ENCODE measurements at places on chromosomes 2 and 18.

GRCh38 chr2:123362671-123363440, 662.2 kb upstream of the CNTNAP5 start:
- no peak for DNase-seq

DNA sequence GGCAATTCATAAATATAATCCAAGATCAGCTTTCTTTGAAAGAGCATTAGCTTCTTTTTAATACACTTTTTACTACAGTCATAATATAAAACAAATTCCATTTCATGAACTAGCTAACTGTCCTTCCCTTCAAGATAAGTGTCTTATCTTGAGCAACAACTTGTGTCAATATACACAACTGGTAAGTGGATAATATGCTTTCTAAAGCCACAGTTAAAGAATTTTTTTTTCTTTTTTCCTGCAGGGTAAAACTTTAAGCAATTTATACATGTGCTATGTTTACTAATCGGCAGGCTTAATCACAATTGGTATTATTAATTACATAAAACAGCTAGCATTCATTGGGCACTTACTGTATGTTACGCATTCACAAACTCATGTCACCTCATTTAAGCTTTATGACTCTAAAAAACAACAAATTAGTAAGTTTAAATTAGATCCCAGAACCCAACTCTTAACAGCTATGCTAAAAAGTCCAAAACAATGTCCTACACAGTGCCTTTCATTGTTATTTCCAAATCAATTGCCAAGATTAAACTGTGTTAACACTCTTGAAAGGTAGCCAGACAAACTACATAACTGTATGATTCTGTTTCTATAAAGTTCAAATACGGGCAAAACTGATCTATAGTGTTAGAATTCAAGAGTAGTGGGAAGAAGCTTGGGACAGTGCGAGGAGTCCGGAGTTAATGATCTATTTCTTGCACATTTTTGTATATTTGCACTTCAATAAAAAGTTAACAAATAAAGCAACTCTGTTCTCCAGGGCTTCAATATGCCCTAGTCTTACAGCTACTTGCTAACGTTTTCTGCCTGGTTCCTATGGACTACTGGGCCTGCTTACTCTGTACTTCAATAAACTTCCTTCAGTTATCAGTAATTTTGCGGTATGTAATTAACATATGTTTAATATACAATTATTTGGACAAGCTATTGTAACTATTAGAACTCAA, 6.0 kb downstream of the TXNL1 start:
- DNase-seq = no peak

GRCh38 chr2:54083445-54083844, 32.0 kb upstream of the ACYP2 start:
- no peak for DNase-seq

- DNase-seq = no peak
Observed at GRCh38 chr2:128726911-128727310, 408.2 kb upstream of the HS6ST1 start.

- DNase-seq = no peak
Observed at GRCh38 chr18:297936-298335, 30.1 kb upstream of the THOC1 start.

- DNase-seq = no peak
Observed at GRCh38 chr18:67001052-67001451, 397.2 kb upstream of the CDH19 start.

DNA sequence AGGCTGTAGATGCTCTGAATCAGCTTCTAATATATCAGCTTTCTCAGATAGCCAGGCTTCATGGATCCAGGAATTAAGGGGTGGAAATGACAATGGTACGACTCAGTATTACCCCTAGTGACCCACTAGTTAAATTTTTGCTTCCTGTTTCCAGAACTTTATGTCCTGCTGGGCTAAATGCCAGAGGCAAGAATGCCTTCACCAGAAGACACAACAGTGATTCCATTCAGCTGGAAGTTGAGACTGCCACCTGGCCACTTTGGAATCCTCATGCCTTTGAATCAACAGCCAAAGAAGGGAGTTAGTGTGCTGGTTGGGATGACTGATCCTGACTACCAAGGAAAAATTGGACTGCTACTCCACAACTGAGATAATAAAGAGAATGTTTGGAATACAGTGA, 239.1 kb downstream of the ASXL3 start:
- no peak for DNase-seq

GRCh38 chr2:86038291-86039081, 67.2 kb downstream of the POLR1A start:
- peak; percentile 93 for DNase-seq

DNA sequence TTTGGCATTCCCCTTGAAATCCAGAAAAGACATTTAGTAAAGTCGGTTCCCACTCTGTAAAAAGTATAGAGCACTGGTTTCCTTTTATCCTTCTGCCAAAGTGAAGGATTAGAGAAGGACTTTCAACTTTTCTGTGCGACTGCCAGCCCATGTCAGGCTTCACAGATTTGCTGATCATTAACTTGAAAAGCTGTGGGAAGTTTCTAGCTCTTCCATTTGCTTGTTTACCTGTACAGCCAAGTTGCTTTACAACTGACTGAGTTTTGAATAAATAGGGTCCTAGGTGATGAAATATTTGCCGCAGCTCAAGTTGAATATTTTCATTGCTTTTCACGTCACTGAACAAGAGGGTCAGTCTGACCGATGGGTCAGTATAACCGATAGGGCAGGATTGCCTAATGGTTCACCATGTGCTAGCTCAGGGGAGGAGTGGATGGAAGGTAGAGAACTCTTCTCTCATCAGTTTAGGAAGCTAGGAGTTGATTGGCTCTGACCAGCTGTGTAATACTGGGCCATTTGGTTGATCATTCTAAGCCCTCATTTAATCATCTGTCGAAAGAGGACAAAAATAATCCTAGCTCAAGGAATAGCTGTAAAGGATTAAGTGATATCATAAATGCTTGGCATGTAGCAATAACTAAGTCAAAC, 30.4 kb downstream of the UPP2 start:
- DNase-seq = no peak

DNA sequence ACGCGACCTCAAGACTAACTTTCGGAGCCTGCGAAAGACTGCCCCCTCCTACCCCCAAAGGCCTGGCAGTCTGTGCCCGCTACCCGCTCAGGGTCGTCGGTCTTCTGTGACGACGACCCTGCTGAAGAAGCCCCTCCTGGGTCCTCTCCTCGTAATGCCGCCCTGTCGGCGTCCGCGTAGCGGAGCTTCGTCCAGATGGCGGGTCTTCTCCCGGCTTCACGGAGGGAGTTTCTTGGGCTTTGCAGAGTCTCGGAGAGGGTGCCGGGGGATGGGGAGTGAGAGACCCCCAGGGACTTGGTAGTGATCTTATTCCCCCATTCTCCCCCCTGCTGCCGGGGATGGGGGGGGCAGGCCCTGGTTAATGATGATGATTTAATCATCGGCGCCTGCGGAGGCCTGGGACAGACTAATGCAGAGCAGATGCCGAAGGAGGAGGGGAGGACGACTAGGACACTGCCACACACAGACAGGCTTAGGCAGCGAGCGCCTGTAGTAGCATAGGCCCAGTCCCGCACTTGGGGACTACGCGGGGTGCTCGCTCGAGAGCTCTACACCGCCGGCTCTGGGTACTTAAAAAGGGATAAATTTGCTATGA, 528 bp upstream of the PCGF1 start:
- no peak for DNase-seq

- DNase-seq = no peak
Observed at GRCh38 chr2:99880148-99880963, 262.0 kb downstream of the AFF3 start.

- DNase-seq = no peak
Observed at GRCh38 chr18:23177433-23178072, 42.3 kb downstream of the CABLES1 start.

GRCh38 chr2:201685156-201685555, 13.3 kb downstream of the MPP4 start:
- DNase-seq = no peak

GRCh38 chr18:2442006-2442405, 129.3 kb downstream of the METTL4 start:
- DNase-seq = no peak

- DNase-seq = no peak
Observed at GRCh38 chr2:230823264-230823964, 41.3 kb upstream of the ITM2C start.

DNA sequence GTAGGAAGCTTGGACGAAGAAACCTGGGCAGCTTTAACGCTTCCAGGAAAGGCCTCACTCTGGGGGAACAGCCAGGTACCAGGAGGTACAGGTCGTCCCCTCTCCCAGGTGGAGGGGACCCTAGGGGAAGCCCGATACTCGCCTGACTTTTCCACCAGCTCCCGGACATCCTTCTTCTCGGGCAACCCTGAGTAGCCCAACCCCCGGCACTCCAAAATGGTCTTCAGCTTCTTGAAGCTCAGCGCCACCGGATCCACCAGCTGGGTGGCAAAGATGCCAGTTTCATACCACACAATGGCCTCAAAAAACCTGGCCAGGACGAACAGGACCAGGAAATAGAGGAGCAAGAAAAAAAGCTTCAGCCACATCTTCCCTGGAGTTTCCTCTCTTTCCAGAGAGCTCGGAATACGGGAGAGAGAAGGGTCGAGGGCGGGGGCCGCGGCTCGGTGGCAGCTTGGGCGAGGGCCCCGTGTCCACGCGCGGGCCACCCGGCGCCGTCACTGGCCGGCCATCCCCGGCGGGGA, 1.1 kb downstream of the RNF103 start:
- DNase-seq = peak; percentile 29

GRCh38 chr2:16395601-16396000, 270.0 kb downstream of the CYRIA start:
- DNase-seq = no peak

DNA sequence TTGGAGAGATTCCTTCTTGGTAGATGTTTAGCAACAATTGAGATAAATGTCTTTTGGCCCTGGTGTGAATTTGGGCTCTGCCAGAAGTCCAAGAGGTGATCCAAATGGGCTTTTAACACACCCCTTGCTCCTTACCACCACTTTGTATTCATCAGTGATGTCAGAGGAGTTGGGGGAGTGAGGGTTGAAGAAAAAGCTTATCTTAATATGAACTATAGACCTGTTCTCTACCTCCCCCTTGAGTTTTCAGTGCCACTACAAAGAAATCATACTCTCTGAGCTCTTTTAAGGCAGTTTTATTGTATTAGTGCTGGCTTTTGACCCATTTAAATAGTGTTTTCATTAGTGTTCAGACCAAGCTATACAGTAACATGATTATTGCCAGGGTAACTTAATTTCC, 229.1 kb downstream of the PHLPP1 start:
- DNase-seq = no peak

- DNase-seq = no peak
Observed at GRCh38 chr2:80548469-80548868, 243.9 kb upstream of the LRRTM1 start.

- peak; percentile 23 for DNase-seq
Observed at GRCh38 chr2:233221378-233222063, 30.0 kb upstream of the ATG16L1 start.

DNA sequence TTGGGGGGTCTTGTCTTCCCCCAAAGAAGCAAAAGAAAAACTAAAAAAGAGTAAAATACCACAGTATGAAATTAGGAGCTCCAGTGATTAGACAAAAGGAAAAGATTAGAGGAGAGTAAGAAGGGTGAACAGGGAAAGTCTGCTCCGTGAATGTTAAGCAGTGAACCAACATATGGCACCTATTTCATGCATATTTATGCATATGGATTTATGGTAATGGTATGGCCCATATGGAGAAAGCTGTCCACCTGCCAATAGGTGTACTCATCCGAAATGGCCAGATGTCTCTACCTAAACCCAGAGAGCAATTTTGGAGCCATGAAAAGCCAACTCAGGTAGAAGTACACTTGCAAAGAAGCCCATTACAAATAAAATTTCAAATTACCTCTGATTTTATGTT, 404.0 kb upstream of the RAB6C start:
- no peak for DNase-seq

- no peak for DNase-seq
Observed at GRCh38 chr2:213068676-213069359, 82.6 kb downstream of the IKZF2 start.

DNA sequence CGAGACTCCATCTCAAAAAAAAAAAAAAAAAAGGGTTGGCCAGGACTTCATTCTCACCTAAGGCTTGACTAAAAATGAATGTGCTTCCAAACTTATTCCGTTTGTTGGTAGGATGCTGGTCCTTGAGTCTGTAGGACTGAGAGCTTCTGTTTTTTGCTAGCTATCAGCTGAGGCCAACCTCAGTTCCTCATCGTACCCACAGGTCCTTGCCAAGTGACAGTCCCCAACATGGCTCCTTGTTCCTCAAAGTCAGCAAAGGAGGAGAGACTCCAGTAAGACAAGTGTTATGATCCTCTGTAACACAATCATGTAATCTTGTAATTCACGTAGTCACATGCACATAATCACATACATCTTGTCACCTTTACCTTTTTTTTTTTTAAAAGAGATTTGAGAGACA, 37.0 kb downstream of the HAUS1 start:
- DNase-seq = peak; percentile 7

DNA sequence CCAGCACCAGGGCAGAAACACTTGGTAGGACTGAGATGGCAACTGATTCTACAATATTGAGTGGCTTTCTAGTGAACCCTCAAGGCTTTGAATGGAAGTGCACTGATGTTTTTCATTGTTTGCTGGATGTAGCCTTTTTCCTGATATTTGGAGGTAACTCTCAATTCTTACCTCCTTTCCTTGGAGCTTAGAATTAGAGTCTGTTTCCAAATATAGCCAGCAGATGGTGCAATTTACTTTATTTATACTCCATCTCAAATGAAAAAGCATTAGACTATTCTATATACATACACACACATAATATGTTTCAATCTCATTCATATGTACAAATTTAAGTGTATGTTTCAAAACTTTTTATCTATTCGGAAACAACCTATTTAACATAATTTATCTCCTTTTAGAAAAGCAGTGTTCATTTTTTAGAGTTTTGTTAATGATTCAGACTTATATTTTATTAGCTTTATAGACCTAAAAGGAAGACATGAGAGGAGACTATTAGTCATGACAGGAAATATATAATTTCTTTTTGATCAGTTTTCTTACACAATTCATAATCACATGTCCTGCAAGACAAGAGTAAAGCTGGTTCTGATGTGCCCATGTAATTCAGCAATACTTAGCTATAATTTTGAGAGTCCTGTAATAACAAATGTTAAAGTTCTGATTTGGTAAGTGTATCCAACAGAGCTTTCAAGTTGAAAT, 124.8 kb downstream of the NUP35 start:
- DNase-seq = peak; percentile 10

GRCh38 chr2:207791579-207792243, 22.0 kb upstream of the FZD5 start:
- no peak for DNase-seq

DNA sequence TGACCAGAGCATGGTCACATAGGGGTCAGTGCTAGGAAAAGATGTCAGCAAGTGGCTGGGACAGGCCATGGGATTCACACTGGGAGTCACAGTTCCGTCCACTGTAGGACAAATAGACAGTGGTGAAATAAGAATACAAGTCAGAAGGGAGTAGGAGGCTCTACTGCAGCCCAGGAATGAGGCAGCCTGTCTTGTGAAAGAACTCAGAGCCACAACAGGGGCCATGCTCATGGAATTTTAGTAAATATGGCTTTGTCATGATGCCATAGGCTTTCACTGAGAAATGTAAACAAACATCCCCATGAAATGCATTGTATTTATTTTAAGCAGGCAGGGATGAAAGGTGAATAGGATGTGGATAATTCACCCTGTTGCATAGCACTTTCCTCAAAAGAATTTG, 504.3 kb downstream of the SOX11 start:
- DNase-seq = no peak

All from inflammatory macrophage treated with lipopolysaccharide for 4 hours (primary cell).